ENCODE measurements at places on chromosomes 6 and 20. TPM values are rescaled to one million over a fixed set of nuclear protein-coding genes. Genes with fewer than 3 reads are reported as not detected.

Gene EMILIN3
- not detected for total RNA-seq

Gene SLC32A1
- total RNA-seq: not detected

Gene STX11
- total RNA-seq: 29.2 TPM

Gene OSER1
- 25.7 TPM for total RNA-seq

Gene SLC13A3
- total RNA-seq: 0.11 TPM

Gene REM1
- total RNA-seq: not detected

Gene MYBL2
- total RNA-seq: 78.3 TPM

Gene GCM1
- not detected for total RNA-seq

Gene TRIM15
- not detected for total RNA-seq

Gene GSTA3
- total RNA-seq: not detected

Gene DUSP15
- total RNA-seq: not detected

Gene IMPG1
- not detected for total RNA-seq

Gene KDM1B
- 12.6 TPM for total RNA-seq

Gene STAU1
- 77.6 TPM for total RNA-seq

- DNase-seq: no peak
Measured at GRCh38 chr6:3230900-3231246, 3.4 kb upstream of the TUBB2B start.

DNA sequence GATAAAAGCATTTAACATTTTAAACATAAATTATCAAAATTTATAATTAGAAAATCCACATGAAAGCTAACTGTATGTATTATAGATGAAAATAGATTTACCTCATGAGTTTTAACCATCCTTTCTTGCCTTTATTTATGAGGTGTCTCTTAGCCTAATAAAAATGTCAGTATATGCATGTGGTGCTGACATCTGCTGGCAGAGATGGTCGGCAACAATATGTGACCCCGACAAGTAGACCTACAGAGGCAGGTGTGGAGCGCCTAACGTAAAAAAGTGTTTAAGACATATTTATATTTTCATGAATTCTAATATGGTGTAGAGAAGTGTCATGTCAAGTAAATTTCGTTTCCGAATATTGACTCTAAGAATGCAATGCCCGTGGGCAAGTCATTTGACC is 149.0 kb upstream of the FUT9 start:
- DNase-seq: no peak

- DNase-seq: no peak
Measured at GRCh38 chr20:8744228-8744844, 324.6 kb upstream of the PLCB4 start.

DNA sequence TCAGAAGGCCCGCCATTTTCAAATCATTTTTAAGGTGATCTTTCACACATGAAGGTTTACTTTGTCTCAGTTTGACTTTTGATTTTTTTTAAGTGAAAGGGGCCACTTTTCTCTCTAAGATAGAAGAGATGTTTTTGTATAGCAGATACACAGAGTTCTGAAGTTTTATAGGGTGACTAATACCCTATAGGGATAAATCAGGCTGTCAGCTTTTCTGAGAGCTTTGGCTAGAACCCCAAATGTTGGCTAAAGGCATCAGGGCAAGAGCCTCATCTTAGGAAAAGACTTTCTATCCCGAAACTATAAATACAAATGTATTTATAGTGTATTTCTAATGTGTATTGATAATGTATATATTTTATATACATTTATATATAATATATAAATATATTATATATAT is 181.4 kb downstream of the TBX18 start:
- no peak for DNase-seq

DNA sequence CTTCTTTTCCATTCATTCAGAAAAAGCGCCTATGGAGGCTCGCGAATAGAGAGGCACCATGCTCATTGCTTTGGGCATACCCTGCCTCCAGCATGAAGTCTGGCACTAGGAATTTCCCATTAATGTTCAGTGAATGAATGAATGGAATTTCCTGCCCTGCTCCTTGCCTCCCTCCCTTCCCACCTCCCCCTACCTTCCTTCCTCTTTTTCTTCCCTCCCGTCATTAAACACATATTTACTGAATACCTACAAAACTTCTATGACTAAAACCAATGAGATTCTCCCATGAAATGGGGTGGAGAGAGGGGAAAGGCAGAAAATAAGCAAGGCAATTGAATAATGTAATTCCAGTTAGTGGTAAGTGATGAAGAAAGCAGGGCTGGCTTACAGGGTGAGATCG is 213.8 kb upstream of the AGPAT4 start:
- no peak for DNase-seq

- no peak for DNase-seq
Measured at GRCh38 chr20:44765701-44766347, 20.2 kb downstream of the KCNK15 start.

DNA sequence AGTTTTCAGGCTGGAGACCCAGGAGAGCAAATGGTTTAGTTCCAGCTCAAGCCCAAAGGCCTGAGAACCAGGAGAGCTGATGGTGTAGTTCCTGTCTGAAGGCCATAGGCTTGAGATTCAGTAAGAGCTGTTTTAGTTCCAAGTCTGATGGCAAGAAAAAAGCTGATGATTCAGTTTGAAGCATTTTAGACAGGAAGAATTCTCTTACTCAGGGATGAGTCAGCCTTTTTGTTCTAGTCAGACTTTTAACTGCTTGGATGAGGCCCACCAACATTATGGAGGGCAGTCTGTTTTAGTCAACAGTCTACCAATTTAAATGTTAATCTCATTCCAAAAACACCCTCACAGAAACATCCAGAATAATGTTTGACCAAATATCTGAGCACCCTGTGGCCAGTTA is 2.5 kb downstream of the ZSCAN26 start:
- DNase-seq: no peak

GRCh38 chr6:3765415-3765814 is 13.9 kb upstream of the PXDC1 start:
- DNase-seq: no peak

GRCh38 chr20:13464702-13465101 is 174.0 kb downstream of the TASP1 start:
- no peak for DNase-seq

DNA sequence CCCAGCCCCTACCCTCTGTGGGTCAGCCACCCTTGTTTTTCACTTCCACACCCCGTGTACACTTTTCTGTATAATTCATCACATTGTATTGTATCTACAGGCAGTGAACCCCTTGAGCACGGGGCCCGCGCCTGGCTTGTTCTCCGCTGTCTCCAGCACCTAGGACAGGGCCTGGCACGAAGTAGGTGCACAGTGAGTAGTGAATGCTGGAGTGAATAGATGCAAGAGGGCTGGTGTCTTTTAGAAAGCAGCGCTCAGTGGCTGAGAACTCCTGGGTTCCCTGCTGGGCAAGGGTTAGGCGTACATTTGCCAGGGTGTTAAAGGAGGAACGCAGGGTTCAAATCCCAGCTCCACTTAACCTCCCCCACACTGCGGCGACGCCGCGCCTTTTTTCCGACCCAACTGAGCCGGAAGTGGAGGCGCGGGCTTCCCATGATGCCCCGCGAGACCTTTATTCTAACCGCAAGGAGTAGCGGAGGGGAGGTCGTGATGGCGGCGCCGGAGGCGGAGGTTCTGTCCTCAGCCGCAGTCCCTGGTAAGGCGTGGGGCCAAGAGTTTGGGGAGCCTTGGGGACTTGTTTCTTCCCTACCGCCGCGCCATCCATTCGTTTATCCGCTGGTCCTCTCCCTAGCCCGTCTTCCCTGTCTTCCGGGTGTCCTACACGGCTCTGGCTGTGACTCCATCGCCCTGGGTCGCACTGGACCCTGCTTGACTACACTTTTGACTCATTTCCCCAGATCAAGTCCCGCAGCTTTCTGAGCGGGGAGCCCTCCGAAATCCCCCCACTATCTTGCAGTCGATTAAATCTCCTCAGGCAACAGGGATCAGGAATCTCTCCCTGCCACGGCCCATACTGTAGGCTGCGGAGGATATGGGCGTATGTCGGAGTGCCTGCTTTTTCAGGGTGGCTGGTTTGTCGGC is at the start of gene MAD2L1BP:
Gene MAD2L1BP (plus strand): TSS at position 454 of the 921 bp plus-strand sequence. CDS start 36 bp downstream, at position 490.
- DNase-seq: peak; percentile 78

GRCh38 chr6:34447910-34448309 is 18.0 kb upstream of the PACSIN1 start:
- DNase-seq: no peak

- no peak for DNase-seq
Measured at GRCh38 chr6:14549304-14549770, 431.8 kb downstream of the CD83 start.

DNA sequence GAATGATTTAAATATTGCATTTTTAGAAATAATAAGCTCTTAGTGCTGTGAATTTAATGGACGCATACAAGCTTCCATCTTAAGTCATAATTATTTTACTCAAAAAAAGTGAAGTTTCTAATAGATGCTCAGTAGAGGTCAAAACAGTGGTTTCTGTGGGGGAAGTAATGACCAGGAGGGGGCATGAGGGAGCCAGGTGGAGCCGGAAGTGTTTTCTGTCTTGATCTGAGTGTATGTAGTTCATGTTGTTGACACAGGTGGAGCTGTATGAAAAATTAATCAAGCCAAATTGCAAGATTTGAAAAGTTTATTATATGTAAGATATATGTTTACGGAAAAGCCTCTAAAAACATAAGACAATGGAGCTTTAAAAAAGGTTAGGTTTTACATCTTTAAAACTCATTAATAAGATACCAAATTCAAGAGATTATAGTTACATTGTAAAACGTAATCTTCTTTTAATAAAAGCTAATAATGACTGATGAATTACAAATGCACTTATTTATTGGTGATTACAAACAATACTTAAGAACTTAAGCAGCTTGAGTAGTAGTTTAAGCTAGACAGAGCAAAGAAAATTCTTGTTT is 68.0 kb downstream of the PLAGL1 start:
- peak; percentile 34 for DNase-seq

GRCh38 chr20:43803276-43803675 is 76.5 kb upstream of the GTSF1L start:
- DNase-seq: no peak

GRCh38 chr6:90144396-90144795 is 152.2 kb downstream of the BACH2 start:
- DNase-seq: no peak

GRCh38 chr6:7166410-7167293 is 58.9 kb downstream of the RREB1 start:
- DNase-seq: no peak

GRCh38 chr20:37651932-37652331 is 41.9 kb upstream of the CTNNBL1 start:
- peak; percentile 6 for DNase-seq

DNA sequence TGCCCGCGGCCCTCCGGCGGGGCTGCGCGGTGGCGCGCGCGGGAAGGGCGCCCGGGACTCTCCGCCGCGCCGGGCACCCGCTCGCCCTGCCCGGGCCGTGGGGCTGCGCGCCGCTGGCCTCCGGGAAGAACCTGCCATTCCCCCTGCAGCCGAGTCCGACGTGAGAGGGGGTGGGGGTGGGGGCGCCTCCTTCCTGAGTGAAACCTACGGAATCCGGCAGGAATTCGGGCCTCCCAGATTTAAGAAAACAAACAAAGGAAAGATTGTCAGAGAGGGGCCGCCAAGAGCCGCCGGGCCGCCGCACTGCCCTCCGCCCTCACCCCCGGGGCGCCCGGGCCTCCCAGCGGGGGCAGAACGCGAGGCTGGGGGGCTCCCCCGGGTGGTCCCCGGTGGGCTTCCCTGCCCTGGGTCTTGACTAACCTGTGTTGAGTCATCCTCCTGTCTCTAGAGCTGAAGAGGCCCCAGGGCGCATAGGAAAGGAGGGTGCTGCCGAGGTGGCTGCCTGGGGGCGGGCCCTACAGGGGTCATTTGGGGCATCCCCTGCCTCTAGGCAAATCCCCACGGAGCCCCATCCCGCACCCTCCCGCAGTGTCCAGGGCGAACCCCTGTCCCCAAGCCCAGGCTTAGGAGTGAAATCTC is 42.2 kb upstream of the FOXP4 start:
- peak; percentile 1 for DNase-seq

GRCh38 chr6:169932491-169932890 is 181.1 kb downstream of the ERMARD start:
- no peak for DNase-seq

DNA sequence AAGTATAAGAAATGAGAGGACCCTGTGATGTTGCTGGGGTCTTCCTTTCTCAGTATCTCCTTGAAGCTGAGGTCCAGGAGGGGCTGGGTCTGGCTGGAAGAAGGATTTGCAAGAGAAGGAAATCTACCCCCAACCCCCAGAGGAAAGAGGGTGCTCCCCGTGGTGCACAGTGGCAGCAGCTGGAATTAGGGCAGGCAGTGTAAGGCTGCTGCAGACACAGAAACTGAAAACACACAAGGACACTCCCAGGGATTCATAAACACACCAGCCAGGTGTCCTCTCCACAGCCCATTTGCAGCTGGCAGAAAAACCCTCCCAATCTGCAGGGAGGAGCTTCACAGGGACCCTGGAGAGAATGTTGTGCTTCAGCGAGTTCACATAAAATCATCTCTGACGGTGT is 297.2 kb downstream of the CDH26 start:
- DNase-seq: no peak

GRCh38 chr6:147054158-147054557 is 150.1 kb upstream of the STXBP5 start:
- no peak for DNase-seq

DNA sequence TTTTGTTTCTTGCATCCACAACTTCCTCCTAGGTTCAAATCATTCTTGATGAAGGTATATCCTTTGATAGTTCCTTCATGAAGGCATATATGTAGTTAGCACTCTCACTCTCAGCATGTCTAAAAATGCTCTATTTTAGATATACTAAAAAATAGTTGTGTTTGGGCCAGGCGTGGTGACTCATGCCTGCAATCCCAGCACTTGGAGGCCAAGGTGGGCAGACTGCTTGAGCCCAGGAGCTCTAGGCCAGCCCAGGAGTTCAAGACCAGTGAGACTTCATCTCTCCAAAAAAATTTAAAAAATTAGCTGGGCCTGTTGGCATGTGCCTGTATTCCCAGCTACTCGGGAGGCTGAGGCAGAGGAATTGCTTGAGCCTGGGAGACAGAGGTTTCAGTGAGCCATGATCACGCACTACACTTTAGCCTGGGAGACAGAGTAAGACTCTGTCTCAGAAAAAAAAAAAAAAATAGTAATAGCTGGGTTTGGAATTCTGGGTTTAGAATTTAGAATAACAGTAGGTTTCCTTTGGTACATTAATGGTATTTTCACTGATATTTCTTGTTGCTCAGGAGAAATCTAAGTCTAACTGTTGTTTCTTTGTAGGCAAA is 7.0 kb downstream of the SERAC1 start:
- DNase-seq: no peak

GRCh38 chr20:25292176-25292891 is 44.4 kb downstream of the PYGB start:
- no peak for DNase-seq

DNA sequence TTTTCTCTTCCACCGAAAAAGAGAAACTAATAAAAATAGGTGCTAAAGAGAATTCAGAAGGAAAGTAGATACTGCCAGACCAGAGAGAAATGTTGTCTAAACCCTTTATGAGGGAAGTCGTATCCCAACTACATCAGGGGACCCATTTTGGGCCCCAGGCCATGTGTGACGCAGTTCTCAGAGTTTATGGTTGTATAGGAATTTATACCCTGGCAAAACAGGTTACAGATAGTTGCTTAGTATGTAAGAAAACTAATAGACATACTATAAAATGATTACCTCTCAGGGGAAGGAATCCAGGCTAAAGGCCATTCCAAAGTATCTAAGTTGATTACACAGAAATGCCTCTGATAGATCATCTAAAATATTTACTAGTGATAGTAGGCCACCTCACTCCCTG is 28.6 kb upstream of the SLC52A3 start:
- no peak for DNase-seq

- peak; percentile 77 for DNase-seq
Measured at GRCh38 chr6:43247114-43247999, 4.1 kb downstream of the TTBK1 start.

All from CD8-positive, alpha-beta memory T cell (primary cell).